ENCODE measurements at places on chromosomes 5 and 9.

- peak; percentile 97 for DNase-seq
Observed at GRCh38 chr5:122093415-122094180, 15.5 kb upstream of the LOX start.

DNA sequence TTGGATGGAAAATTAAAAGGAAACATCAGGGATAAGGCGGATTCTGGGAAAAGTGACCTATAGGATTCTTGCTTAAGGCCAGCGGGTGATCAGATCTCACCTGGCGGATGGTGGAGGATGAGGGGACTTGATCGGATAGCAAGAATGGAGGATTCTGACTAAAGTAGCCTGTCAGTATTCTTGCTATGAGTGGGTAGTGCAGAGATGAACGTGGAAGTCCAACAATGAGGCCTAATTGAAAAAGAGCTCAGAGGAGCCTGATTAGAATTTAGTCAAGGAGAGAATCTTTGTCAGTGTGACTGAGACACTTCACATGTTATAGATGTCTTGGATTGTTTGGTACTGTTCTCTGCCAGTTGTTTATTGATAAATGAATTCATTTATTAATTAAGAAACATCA lies 24.9 kb downstream of the CAST start:
- no peak for DNase-seq

DNA sequence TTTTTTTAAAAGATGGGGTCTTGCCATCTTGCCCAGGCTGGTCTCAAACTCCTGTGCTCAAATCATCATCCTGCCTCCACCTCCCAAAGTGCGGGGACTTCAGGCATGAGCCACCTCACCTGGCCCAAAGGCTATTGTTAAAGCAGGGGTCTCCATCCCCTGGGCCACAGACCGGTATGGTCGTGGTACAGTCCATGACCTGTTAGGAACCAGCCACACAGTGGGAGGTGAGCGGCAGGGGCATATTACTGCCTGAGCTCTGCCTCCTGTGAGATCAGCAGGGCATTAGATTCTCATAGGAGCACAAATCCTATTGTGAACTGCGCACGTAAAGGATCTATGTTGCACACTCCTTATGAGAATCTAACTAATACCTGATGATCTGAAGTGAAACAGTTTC lies 7.3 kb upstream of the NOL6 start:
- DNase-seq = no peak

GRCh38 chr5:10607023-10607665 lies 43.3 kb downstream of the ANKRD33B start:
- DNase-seq = peak; percentile 41

- peak; percentile 29 for DNase-seq
Observed at GRCh38 chr5:156366521-156366920, 39.6 kb downstream of the SGCD start.

DNA sequence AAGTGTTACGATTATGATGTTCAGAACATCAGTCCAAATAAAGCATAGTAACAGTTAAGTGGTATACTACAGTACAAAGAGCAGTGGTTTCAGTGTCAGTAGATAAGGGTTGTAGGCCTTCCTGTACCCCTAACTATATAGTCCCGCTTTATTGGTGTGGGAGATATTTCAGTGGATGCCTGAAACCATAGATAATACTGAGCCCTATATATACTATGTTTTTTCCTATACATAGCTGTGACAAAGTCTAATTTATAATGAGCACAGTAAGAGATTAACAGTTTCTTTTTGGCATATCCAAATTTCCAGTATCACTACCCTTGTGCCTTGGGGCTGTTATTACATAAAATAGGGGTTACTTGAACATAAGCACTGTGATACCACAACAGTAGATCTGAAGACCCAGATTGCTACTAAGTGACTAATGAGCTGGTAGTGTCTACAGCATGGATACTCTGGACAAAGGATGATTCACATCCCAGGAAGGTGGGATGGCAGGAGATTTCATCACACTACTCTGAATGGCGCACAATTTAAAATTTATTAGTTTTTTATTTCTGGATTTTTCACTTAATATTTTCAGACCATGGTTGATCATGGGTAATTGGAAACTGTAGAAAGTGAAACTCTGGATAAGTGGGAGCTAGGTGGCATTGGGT lies 119.3 kb downstream of the RPS23 start:
- DNase-seq = peak; percentile 88

DNA sequence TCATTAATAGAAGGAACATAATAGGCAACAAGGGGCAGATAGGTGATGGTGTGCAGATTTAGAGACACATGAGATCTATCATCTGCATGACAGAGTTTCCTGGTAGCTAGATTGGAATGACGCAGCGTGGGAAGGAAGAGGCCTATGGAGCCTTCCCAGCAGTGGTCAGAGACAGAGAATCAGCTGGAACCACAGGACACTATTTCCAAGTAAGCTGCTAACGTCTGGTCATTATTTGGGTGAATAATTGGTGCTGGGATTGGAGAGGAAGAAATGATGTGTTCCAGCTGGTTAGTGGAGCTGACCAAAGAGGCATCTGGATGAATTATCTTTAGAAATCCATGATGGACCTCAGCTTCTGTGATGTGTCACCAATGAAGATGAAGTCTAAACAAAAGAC lies 91.2 kb upstream of the PRR16 start:
- peak; percentile 43 for DNase-seq

DNA sequence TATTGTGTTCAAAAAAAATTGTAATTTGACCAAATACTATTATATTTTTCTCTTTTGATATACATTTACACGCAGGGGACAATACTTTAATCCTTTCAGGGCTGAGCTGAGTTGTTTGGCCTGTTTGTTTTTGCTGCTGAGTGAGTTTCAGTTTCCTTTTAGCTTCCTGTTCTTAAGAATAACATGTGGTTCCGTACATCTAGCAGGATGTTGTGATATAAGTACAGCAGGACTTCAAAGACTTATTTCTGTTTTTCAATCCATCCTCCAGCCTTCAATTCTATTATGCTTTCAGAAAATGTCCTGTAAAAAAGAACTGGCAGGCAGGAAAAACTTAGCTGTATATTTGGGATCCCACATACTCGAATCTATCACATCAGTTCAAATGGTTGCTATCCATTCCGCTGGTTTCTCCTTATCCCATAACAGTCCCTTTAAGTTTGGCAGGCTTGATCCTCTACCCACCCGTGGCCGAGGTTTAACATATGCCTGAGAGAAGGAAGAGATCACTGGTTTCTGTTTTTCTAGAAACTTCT lies 1037.3 kb upstream of the ACO1 start:
- no peak for DNase-seq

GRCh38 chr5:19270153-19270552 lies 717.8 kb downstream of the CDH18 start:
- no peak for DNase-seq

- DNase-seq = no peak
Observed at GRCh38 chr5:74371621-74372020, 268.9 kb downstream of the ENC1 start.

DNA sequence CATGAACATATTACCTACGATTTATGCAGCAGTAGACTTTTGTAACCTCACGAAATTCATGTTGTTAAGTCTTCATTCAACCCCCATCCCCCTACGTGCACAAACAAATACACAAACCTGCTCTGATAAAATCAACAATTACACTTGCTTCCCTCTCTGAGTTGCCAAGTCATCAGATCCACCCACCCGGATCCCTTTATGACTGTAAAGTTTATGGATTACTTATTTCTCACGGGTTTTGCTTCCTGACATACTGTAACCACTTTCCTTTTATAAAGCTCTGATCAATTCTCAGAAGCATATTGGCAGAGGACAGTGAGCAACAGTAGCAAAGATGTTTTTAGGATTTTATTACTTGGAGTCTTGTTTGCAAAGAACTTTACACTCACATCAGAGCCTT lies 70.5 kb downstream of the MLLT3 start:
- DNase-seq = no peak

Measured in EH (cell line).